Left lung (tissue), 14 donors: ENCODE measurements at places on chromosomes 6 and 20. TPM values are rescaled to one million over a fixed set of nuclear protein-coding genes. Genes with fewer than 3 reads are reported as not detected.

- peaks cover 3% of the 10 kb centered on the region for H3K4me1 ChIP-seq
- H3K27ac ChIP-seq, result no peak overlapping the region
- H3K36me3 ChIP-seq, result no peaks in the 10 kb centered on the region
- H3K4me3 ChIP-seq, result no peak overlapping the region
- H3K27me3 ChIP-seq, result no peaks in the 10 kb centered on the region
These were observed 103.3 kb downstream of the IBTK start for GRCh38 chr6:82144007-82144851.

Gene DEF6
- total RNA-seq, result 21.9 TPM

GRCh38 chr6:150936021-150936555 lies 70.6 kb downstream of the MTHFD1L start:
- H3K27me3 ChIP-seq, result no peaks in the 10 kb centered on the region
- no peaks in the 10 kb centered on the region for H3K4me1 ChIP-seq
- peaks cover 34% of the 10 kb centered on the region for H3K36me3 ChIP-seq
- DNase-seq, result no peak
- no peak overlapping the region for H3K27ac ChIP-seq
- H3K4me3 ChIP-seq, result no peak overlapping the region

Gene FHL5
- 13.3 TPM for total RNA-seq

DNA sequence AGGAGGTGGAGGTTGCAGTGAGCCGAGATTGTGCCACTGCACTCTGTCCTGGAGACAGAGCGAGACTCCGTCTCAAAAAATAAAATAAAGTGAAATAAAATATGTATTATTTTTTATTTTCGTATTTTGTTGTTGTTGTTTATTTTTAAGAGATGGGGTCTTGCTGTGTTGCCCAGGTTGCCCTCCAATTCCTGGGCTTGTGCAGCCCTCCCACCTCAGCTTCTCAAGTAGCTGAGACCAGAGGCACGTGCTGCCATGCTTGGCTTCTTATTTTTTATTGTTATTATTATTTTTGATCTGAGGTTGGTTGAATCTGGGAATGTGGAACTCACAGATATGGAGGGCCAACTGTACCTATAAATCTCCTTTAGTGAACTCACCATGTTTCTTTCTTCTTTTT lies 10.1 kb downstream of the KPNA5 start:
- H3K4me3 ChIP-seq, result no peak overlapping the region
- no peaks in the 10 kb centered on the region for H3K27me3 ChIP-seq
- no peaks in the 10 kb centered on the region for H3K4me1 ChIP-seq

GRCh38 chr6:163318071-163318786 lies 96.3 kb upstream of the QKI start:
- no peak overlapping the region for H3K4me3 ChIP-seq
- H3K27ac ChIP-seq, result no peak overlapping the region
- no peaks in the 10 kb centered on the region for H3K36me3 ChIP-seq
- H3K27me3 ChIP-seq, result no peaks in the 10 kb centered on the region

GRCh38 chr6:27241443-27241842 lies 6.1 kb upstream of the PRSS16 start:
- H3K36me3 ChIP-seq, result no peaks in the 10 kb centered on the region
- H3K4me3 ChIP-seq, result no peak overlapping the region
- DNase-seq, result no peak
- H3K27ac ChIP-seq, result no peak overlapping the region
- H3K27me3 ChIP-seq, result peaks cover 100% of the 10 kb centered on the region
- H3K4me1 ChIP-seq, result no peaks in the 10 kb centered on the region

DNA sequence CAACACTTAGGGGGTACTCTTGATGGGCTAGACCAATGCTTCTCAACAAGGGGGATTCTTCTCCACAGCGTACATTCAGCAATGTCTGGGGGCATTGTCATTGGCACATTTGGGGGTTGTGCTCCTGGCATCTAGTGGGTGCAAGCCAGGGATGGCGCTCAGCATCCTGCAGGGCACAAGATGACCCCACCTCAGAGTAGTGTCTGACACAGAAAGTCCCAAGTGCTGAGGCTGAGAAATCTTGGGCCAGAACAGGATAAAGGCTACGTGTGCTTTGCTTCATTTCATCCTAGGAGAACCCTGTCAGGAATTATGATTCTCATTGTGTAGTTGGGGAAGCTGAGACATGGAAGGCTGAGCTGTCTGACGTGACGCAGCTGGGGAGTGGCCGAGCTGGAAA lies 298.6 kb downstream of the CDH26 start:
- H3K27me3 ChIP-seq, result no peaks in the 10 kb centered on the region
- H3K27ac ChIP-seq, result no peak overlapping the region
- H3K4me1 ChIP-seq, result no peaks in the 10 kb centered on the region
- no peak for DNase-seq

GRCh38 chr6:49946835-49947234 lies 17.1 kb downstream of the DEFB114 start:
- no peaks in the 10 kb centered on the region for H3K4me1 ChIP-seq
- H3K27ac ChIP-seq, result no peak overlapping the region
- no peaks in the 10 kb centered on the region for H3K36me3 ChIP-seq
- H3K27me3 ChIP-seq, result no peaks in the 10 kb centered on the region
- H3K4me3 ChIP-seq, result no peak overlapping the region
